Nephron progenitor cell (in vitro differentiated cells): ENCODE measurements at places on chromosomes 5 and 9.

DNA sequence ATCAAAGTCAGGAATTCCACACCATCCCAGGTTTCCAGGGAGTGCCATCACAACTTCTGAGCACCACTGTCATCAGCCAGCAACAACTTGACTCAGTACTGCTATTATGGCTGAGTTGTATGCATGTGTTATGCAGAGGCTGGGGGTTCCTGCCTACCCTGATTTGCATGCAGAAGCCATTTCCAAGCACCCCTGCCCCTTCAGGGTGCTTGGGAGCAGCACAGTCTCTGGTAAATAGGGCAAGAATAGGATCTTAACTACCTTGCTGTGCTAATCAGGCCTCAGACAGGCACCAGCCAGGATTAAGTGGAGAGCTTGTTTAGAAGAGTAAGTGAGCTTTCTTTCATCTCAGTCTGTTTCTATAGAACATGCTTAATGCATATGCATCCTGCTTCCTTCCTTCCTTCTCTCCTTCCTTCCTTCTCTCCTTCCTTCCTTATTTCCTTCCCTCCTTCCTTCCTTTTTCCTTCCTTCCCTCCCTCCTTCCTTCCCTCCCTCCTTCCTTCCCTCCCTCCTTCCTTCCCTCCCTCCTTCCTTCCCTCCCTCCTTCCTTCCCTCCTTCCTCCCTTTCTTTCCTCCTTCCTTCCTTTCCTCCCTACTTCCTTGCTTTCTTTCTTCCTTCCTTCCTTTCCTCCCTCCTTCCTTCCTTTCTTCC is 175.7 kb downstream of the FRMD3 start:
- DNase-seq, result no peak

GRCh38 chr5:124262991-124263571 is 483.4 kb downstream of the ZNF608 start:
- DNase-seq, result no peak

- no peak for DNase-seq
Observed at GRCh38 chr5:102910240-102911226, 155.4 kb downstream of the PAM start.

DNA sequence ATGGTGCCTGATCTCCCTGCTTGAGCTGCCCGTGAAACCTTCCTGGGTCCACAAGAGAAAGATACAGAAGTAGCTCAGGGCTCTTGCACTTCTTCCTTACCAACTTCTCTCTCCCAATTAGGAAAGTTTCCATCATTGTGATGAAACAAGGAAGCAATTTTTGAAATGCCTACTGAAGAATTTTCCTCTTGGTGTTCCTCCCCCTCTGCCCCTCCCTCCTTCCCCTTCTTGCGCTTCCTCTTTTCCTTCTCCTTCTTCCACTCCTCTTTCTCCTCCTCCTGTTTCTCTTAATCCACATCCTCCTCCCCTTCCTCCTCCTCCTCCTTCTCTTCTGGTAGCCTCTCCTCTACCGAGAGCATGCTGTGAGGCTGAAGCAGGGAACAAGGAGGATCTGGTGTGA is 36.3 kb upstream of the OTULINL start:
- DNase-seq, result no peak

- no peak for DNase-seq
Observed at GRCh38 chr9:14713187-14713767, 9.3 kb downstream of the CER1 start.
